Left renal cortex interstitium (tissue), 4 donors: ENCODE measurements at places on chromosomes 13 and 19.

DNA sequence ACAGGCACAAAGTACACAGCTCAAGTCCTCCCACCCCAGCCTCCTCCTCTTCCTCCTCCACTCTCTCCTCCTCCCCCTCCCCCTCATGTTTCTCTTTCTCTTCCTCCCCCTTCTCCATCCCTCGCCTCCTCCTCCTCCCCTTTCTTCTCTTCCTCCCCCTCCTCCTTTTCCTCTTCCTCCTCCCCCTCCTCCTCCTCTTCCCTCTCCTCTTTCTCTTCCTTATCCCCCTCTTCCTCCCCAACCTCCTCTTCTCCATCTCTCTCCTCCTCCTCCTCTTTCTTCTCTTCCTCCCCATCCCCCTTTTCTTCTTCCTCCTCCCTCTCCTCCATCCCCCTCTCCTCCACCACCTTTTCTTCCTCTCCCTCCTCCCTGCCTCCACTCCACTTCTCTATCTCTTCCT is 276.3 kb upstream of the TSHZ3 start:
- no peak for DNase-seq

DNA sequence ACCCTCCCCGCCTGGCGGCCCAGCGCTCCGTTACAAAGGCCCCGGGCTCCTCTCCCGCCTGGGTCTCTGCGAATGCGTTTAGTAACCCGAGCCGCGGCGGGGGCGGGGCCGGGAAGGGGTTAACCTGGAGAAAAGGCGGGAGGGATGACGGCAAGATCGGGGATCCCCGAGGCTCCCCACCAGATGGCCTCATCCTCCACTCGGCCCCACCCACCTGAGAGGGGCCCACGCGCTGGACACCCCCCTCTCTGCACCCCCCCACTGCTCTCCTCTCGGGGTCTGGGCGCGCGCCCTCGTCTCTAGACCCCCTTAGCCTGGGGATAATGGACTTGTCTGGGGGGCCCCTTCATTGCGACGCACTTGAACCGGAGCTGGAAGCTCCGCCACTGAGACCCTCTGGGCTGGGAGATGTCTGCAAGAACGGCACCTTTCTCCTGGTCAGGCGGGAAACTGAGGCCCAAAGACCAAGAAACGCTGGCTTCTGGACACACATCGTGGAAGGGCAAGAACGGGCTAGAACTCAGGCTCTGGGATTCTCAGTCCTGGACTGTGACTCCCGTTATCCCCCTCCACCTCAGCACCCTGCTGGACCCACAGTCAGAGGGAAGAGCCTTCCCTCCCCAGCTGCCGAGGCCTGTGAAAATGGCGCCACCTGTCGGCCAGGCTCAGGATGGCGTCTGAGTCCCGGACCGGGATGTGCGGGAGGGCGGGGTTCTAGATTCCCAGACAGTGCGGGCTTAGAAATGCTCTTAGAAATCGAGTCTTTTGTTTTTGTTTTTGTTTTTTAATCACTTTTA is 2.9 kb upstream of the LTBP4 start:
- no peak for DNase-seq

- DNase-seq: no peak
Observed at GRCh38 chr19:53079313-53079924, 23.8 kb downstream of the ZNF160 start.

GRCh38 chr13:98156259-98156658 is 13.4 kb downstream of the FARP1 start:
- no peak for DNase-seq

GRCh38 chr19:43674596-43674995 is 4.6 kb upstream of the PLAUR start:
- no peak for DNase-seq

- DNase-seq: no peak
Observed at GRCh38 chr13:25948910-25949309, 102.9 kb downstream of the SHISA2 start.

- DNase-seq: no peak
Observed at GRCh38 chr19:48540110-48540509, 11.9 kb upstream of the SULT2B1 start.

GRCh38 chr13:108932196-108932595 is 302.8 kb downstream of the MYO16 start:
- DNase-seq: no peak
